ENCODE measurements at places on chromosomes 3 and 15.

DNA sequence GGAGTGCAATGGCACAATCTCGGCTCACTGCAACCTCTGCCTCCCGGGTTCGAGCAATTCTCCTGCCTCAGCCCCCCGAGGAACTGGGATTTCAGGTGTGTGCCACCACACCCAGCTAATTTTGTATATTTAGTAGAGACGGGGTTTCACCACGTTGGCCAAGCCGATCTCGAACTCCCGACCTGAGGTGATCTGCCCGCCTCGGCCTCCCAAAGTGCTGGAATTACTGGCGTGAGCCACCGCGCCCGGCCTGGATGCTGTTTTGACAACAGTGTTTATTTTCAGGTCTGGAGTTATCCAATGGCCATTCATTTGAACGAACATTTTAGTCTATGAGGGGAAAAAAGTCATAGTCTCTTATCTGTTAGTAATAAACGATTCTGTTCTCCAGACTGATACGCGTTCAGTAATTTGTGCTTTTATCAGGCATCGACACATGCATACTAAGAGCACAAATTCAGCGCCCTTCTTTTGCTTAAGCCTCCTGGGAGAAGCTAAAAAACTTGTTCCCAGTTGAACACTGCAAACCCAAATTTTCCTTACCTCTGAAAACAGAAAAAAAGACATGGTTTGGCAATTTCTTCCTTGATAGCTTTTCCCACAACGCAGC lies 1.3 kb downstream of the B3GALNT1 start:
- no peak for DNase-seq

DNA sequence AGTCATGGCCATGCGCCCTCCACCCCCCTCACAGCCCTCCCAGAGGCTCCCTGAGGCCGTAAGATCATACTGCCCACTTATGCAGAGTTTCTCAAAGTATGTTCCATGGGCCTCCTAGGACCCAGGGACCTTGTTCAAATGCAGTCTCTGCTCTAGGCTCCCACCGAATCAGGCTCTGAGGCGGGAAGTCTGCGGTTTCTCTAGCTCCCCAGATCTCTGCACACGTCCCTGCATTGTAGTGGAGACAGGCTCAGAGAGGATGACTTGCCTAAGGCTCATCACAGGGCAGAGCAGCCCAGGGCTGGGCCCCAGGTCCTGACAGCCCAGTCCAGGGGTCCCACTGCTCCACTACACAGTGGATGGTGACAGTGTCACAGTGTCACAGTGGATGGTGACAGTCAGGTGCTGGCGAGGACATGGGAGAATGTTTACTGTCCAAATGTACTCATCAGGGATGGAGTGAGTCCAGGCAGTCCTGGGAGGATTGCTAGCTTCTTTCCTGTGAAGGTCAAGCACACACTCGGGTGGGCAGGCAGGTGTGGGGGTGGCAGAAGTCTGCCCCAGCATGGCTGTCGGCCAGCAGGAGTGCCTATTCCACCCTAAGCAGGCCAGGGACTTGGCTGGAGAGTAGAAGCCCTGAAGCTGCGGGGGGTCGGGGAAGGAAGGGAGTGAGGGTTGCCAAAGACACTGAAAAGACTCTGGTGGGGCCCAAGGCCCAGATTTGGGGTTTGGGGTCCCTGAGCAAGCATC lies 12.4 kb downstream of the ANKRD63 start:
- DNase-seq, result no peak

GRCh38 chr3:57952208-57952631 lies 56.0 kb upstream of the FLNB start:
- DNase-seq, result peak; percentile 48

- no peak for DNase-seq
Observed at GRCh38 chr3:15713364-15713763, 84.4 kb downstream of the ANKRD28 start.

GRCh38 chr15:78241017-78241416 lies 6.7 kb upstream of the ACSBG1 start:
- DNase-seq, result peak; percentile 70

- DNase-seq, result no peak
Observed at GRCh38 chr15:89991312-89991711, 9.8 kb upstream of the ZNF710 start.

GRCh38 chr3:51391566-51392354 lies 675 bp downstream of the RBM15B start:
- DNase-seq, result no peak

DNA sequence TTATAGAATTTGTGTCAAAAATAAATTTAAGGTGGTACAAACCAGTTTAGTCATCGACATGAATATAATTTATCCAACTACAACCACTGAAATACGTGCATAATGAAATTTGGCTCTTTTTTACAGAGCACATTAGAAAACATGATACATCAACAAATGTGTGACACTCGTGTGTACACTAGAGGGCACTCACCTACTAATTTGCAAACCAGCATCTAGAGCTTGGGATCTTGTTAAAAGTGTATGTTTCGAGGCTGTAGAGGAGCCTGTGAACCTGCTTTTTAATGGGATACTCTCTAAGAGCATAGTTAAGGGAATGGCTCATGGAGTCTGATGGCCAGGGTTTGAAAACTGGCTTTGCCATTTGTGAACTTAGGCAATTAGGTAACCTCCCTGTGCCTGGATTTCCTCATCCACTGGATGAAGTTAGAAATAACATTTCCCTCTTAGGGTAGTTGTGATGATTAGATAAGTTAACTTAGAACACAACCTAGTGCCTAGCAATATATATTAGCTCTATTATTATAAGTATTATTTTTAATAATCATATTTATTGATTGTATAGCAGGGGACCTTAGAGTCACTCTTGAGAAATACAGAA lies 8.8 kb upstream of the CPOX start:
- DNase-seq, result peak; percentile 67

DNA sequence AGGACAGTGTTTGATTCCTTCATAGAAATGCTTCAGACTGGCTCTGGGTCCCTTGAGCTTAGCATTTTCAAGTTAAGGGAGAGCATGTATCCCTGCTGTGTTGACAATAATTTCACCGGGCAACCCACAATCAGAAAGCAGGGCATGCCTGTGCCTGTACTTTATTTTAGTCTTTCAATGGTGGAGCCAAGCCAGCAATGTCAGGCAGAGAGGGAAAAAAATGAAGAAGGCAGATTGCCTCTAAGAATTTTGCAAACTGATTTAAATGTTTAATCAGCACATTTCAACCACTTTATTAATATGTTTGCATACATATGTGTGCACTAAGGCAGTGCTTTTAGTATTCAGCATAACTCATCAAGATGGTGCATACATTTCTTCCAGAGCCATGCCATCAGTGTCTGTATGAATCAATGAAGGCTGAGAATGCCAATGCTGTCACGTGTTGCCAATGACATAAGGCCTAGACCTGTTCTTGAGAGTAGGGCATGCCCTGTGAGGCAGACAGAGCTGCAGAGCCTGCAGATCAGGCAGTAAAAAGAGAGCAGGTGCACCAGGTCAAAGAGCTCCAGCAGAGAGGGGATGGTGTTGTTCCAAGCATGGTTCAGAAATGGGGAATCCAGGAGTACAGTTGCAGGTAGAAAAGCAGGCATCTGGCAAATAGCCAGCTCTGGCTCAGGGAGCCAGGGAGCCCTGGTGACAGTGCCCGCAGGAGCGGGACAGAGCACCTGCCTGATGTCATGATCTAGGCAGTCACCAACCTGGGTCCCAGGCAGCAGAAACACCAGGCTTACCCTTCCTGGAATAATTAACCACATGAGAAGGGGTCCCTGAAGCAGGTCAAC lies 508.5 kb downstream of the GABRG3 start:
- DNase-seq, result no peak

DNA sequence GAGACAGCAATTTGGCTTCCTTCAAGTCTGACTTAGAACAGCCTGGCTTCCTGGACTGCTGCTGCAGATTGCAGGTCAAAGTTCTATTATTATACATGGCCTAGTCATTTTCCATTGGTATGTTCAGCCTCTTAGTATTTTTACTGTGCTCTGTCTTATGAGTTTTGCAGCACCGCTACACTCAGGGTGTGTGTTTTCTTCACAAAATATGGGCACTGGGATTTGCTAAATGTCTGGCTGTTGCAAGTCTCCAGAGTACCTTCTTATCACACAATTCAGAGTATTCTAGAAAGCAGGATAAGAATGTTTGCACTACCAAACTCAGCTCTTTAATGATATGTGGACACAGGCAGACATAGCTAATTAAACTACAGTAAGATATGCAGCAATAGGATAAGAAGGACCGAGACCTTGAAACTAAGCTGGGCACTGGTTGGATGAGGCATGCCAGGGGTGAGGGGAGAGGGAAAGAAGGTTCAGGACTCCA lies 203.0 kb upstream of the PDZRN3 start:
- no peak for DNase-seq

GRCh38 chr15:55230953-55231352 lies 34.2 kb upstream of the RSL24D1 start:
- no peak for DNase-seq

DNA sequence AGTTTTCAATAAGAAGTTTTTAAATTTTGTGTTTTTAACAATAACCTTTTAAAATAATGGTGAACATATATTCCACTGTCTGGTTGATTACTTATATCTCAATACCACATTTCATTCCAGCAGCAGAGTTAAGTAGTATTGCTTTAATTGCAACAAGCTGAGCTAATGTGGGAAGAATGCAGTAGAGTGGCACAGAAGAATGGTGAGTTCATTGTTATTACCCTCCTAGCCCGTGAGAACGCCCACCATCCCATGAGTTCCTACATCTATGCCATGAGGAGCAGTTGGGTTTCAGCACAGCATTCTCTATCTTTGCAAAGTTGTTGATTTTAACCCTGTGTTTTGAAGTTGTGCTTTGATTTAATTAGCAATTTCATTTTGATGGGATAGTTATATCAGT lies 17.8 kb upstream of the NR2E3 start:
- DNase-seq, result no peak

GRCh38 chr3:108125153-108125543 lies 34.3 kb upstream of the CD47 start:
- no peak for DNase-seq

GRCh38 chr15:41832875-41833274 lies 5.0 kb downstream of the JMJD7 start:
- no peak for DNase-seq

DNA sequence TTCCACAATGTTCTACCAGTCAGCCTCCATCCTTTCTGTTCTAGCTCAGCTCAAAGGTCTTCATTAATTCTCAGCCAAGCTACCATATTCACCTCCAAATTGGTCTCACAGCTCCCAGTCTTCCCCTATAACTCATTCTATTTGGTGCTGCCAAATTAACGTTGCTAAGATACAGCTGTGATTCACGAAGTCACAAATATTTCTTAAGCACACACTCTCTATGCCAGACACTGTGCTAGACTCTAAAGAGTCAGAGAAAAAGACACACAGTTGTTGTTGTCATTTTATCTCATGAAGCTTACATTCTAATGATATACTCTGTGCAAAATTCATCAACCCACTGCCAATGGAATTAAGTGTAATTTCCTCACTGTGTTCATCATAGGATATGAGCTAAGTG lies 102.8 kb downstream of the FRMD5 start:
- no peak for DNase-seq

DNA sequence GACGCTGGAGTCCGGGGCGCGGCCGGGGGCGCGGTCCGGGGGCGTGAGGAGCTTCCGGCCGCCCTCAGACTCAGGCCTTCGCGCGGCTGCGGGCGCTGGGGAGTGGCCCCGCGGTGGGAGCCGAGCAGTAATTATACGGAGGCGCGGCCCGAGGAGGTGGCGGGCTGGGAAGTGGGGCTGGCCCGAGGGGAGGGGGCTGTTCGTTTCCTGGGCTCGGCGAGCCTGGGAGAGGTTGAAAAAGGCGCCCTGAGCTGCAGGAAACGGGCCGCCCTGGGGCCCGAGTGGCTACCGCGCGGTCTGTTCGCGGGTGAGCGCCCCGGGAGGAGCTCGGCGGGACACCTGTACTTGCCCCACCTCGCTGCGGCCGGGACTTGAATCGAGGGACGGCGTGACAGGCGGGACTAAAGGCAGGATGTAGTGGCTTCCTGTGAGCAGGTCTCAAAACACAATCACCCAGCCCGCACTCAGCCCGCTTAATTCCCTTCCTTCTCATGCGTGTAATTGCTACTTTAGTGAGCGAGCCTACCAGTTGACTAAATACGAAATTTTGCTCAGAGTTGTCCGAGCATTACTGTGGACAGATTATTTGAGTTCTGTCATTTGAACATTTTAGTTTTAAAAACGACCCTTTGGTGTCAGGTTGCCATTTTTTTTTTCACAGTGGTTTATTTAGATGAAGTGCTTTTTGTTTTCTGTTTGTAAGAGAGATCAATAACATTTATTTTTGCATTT lies 860 bp downstream of the RASA2 start:
- peak; percentile 38 for DNase-seq

- peak; percentile 72 for DNase-seq
Observed at GRCh38 chr3:126607214-126607908, 47.6 kb downstream of the TXNRD3 start.

DNA sequence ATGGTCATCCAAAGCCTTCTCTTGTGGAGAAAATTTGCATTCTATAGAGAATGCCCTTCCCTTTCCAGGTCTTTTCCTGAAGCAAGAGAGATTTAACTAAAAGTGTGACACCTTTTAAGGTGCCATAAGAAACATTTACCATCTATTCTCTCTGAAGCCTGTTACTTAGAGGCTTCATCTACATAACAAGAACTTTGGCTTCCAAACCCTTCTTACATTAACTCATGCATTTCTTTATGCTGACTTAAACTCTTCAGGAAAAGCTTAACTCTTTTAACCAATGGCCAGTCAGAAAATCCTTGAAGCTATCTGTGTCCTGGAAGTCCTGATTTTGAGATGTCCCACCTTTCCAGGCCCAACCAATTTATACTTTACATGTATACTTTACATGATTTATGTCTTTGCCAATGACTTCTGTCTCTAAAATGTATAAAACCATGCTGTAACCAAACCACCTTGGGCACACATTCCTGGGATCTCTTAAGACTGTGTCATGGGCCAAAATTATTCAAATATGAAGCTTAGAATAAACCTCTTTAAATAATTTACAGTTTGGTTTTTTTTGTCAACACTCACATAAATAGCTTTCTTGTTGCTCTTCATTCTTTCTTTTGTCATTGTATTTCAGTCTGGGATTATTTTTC lies 472.6 kb upstream of the NECTIN3 start:
- DNase-seq, result no peak

GRCh38 chr3:161496508-161496907 lies at the start of gene OTOL1:
Gene OTOL1, plus strand, starts transcription at chr3:161496808. Its CDS starts 0 bp downstream, at chr3:161496808.
- DNase-seq, result no peak

DNA sequence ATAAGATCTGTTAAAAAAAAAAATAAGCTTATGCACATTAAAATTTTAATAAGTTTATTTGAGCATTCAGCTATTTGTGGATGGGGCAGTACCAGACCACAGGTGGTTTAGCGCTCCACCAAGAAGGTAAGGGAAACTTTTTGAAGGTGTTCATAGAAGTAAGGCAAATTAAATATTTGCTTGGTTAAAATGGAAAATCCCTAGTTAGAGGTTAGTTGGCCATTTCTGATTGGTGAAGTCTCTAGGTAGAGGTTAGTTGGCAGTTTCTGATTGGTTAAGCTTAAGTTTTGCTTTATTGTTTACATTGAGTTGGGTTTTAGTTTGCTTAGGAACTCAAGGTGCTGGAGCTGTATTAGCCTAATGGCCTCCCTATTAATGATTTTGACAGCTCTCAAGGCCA lies 30.7 kb downstream of the SCN11A start:
- no peak for DNase-seq

GRCh38 chr3:14398797-14399106 lies 3.7 kb upstream of the SLC6A6 start:
- DNase-seq, result no peak

- DNase-seq, result no peak
Observed at GRCh38 chr3:151639418-151639740, 94.3 kb upstream of the AADACL2 start.

- DNase-seq, result peak; percentile 72
Observed at GRCh38 chr15:42544853-42545629, 3.6 kb downstream of the LRRC57 start.
